ENCODE measurements at places on chromosomes 11 and 22.

DNA sequence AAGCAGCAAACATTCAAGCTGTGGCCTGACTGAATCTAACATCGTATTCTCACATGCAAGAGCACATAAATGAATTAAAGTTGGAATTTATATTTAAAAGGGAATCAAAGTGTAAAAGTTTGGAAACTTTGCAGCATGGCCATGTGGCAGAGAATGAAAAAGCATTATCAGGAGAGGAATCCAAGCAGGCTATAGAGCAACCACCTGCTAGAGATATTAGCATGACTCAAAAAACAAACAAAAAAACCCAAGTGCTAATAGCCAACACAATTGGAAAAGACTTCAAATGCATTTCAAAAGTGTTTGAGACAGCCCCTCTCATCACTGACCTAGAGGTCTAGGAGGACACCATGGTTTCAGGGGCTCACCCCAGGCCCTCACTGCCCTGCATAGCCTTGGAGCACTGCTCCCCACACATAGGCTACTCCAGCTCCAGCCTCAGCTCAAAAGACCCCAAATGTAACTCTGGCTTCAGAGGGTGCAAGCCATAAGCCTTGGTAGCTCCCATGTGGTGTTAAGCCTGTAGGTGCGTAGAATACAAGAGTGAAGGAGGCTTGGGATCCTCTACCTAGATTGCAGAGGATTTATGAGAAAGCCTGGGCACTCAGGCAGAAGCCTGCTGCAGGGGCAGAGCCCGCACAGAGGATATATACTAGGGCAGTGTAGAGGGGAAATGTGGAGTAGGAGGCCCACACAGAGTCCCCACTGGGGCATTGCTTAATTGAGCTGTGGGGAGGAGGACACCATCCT is 1.7 kb upstream of the KRTAP5-7 start:
- no peak for DNase-seq

- no peak for DNase-seq
Measured at GRCh38 chr11:65362966-65363365, 8.4 kb downstream of the TIGD3 start.

DNA sequence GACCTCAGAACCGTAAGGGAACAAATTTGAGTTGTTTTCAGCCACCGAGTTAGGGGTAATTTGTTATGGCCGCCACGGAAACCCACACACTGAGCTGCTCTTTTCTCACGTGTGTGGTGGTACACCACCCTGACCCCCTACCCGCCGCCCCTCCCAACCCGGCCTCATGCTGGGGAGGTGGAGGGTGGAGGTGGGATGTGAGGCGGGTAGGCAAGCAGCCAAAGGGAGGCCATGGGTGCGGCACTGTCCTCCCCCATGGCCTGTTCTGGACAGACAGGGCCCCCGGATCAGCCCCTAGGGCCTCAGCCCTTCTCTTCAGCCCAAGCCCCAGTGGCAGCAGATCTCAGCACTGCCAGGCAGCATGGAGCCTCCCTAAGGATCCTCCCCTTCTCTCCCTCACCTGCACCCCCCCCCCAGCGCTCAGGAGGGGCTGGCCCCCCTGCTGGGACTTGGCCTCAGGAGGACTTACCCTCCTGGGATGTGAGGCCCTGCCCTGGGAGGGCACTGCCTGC is 7.9 kb downstream of the PRR5 start:
- no peak for DNase-seq

- no peak for DNase-seq
Measured at GRCh38 chr22:17829695-17830042, 55.4 kb upstream of the BID start.

DNA sequence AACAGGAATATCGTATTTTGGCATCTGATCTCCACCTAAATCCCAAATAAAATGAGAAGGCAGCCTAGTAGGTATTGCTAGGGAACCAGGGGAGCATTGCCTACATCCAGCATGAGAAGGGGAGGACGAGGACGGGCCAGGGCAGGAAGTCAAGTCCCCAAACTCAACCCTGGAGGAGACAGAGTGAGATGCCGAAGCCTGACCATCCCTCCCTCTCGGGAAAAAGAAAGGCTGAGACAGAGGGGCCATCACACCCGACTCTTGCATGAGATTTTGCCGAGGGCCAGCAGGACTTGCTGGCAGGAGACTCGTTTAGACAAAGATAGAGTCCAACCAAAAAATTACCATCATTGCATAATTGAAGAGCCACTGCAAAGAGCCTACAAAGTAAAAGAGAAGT is 50.2 kb upstream of the SPATA19 start:
- DNase-seq: no peak

- DNase-seq: no peak
Measured at GRCh38 chr11:86446163-86446923, 71.7 kb downstream of the CCDC81 start.

- DNase-seq: no peak
Measured at GRCh38 chr11:130866831-130867230, 49.4 kb downstream of the SNX19 start.

GRCh38 chr11:75347781-75348566 is 3.5 kb downstream of the ARRB1 start:
- peak; percentile 41 for DNase-seq

DNA sequence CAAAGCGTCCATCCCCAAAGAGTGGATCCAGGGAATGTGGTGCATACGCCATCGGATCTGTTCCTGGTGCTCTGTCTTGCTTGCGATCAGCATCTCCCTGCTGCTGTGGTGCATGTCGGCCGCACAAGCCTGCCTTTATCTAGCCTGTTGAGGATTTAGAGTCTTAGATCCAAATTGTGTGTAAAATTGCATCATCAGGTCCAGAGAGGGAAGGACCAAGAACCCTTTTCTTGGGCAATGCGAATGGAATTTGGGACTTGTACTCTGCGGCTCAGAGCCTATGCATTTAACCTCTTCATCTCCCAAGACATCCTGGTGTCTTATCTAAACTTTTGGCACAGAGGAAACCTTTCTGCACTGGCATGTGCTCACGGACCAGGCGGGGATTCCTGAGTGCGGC is 1238.7 kb downstream of the TBC1D22A start:
- no peak for DNase-seq

- no peak for DNase-seq
Measured at GRCh38 chr22:17780741-17781318, 6.6 kb upstream of the BID start.

- no peak for DNase-seq
Measured at GRCh38 chr22:43302531-43303041, 40.6 kb downstream of the SCUBE1 start.

GRCh38 chr22:50357756-50358155 is 14.6 kb downstream of the PPP6R2 start:
- DNase-seq: no peak

GRCh38 chr11:67493548-67494370 is 10.9 kb downstream of the AIP start:
- DNase-seq: no peak

GRCh38 chr11:112725636-112726035 is 235.6 kb upstream of the NCAM1 start:
- no peak for DNase-seq

- no peak for DNase-seq
Measured at GRCh38 chr11:57461841-57462489, 1.6 kb downstream of the RTN4RL2 start.

DNA sequence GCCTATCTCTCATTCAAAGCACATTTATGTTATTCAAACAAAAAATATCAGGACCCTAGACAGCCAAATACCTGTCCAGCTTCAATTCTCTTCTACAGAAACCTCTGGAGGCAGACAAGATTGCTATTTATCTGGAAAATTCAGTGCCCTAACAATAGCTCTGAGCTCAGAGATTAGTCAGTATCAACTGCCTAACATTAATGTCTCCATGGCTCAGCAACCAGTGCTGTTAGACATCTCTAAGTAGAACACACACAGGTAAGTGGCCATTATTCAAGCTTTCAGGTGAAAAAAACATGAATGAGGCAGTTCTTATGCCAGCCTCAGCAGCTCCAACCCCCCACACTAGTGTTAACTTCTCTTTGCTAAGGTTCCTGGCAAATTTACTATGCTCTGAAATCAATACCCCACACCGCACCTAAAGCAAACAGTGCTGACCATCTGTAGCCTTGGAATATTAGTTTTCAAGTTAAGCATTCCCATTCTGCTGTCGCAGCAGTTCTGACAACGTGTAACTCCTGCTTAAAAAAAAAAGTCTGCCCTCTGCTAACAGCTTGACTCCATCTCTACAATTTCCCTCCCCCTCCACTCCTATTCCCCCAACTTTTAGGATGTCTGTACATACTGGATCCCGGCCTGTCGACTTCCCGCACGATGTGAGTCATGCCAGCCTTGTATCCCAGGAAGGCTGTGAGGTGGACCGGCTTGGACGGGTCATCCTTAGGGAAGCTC is 1.5 kb downstream of the RPL3 start:
- DNase-seq: no peak

DNA sequence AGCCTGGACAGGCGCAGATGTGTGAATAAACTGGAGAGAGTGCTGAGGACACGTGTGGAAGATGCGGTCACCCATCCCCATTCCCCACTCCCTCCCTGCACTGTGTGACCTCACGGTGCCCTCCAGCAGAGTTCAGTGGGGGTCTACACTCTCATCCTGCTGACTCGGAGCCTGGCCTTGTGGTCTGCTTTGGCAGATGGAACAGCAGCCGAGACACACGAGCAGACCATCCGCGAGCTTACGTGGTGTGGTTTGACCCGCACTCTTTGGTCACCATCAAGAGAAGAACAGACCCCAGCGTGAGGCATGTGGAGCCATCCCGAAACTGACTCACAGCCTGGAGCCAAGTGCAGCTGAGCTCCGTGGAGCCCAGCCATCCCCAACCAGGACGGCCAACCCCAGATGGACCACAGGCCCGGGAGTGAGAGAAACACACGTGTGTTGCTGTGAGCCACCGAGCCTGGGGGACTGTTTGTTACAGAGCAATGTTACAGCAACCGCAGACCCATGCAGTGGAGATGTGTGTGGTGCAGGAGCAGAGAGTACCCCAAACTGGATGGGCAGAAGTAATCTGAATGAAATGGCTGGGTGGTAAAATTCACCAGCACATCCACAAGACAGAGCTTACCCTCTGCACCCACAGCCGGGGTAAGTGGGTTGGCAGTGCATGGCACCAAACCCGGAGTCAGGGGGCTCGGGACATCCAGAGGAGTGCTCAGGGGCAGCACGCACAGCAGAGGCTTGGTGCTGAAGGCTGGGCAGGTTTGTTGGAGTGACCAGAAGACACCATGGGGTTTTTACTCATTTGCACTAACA is 90.7 kb downstream of the RTL6 start:
- no peak for DNase-seq

DNA sequence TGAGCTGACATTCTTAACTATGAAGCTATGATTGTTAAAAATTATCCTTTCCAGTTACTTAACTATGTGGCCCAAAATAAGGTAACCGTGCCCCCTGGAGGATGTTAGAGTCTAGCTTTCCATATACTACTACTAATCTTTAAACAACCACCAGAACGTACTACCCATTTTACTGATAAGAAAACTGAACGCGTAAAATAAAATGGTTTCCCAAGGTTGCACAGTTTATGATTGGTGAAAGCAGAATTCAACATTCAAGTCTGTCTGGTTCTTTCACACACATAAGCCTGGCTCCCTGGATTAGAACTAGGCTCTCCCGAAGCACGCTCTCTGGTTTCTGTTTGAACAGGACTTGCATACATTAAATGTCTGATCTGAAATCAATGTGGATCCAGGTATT is 437.8 kb upstream of the CCDC90B start:
- DNase-seq: peak; percentile 21

DNA sequence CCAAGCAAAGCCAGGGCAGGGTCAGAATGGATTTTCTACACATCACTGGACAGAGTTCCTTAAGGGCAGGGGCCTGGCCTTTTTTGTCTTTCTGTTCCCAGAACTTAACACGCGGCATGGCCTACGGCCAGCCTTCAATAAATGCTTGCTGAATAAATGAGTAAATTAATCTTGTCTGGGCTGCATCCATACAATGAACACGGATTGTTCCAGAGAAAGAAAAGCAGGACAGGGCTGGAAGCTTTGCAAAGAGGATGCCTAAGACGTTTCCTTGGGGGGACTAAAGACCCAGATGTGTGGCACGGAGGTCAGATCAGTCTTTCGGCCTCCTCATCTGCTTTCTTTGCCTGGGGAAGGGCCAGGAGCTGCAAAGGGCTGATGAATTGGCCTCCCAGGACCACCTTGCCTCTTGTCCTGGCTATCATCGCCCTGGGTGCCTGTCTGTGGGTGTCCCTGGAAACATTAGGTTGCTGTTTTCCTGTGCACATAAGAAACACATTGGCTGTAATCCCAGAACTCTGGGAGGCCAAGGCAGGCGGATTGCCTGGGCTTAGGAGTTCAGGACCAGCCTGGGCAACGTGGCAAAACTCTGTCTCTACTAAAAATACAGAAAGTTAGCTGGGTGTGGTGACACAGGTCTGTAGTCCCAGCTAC is 20.8 kb upstream of the RFPL3 start:
- DNase-seq: no peak

GRCh38 chr11:123100379-123101085 is 38.6 kb upstream of the HSPA8 start:
- DNase-seq: no peak

- DNase-seq: no peak
Measured at GRCh38 chr11:18563090-18563730, 25.3 kb downstream of the UEVLD start.

DNA sequence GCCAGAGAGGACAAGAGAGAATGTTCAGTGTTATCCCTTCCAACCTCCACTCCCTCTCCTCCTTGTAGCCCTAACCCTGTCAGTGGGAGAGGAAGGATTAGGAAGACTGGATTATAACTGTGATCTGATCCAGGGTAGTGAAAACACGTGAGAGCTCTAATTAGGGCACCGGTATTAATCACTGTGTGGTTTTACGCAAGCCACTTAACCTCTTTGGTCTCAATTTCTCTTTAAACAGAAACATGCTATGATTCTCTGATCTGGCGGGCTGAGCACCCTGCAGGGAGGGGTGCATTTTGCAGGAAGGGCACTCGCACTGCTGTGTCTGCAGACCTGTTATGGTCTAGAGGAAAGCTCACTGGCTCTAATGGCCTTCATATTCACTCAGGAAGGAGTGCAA is 11.5 kb downstream of the RPL27A start:
- DNase-seq: no peak

GRCh38 chr22:49368221-49368975 is 459.3 kb downstream of the BRD1 start:
- no peak for DNase-seq

DNA sequence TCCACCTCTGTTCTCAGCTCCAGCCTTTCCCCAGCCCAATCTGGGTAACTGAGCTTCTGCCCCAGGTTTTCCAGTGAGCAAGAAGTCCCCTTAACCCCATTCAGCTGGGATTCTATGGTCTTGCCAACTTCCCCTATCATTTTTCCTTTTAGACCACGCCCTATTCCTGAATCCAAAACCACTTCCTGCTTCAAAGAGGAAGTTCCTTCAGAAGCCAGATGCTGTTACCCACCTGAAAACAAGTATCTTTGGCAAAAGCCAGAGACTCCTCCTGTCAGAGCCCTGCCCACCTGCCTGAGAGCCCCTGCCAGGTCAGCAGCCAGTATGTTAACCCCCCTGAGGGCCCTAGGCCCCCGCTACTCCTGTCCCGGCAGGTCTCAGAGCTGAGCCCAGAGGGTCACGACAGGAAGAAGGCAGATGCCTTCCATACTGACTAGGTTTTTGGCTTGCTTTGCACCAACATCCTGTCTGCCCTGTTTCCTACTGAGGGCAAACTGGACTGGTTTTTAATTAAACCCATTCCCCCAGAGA is 20.3 kb upstream of the MICAL2 start:
- no peak for DNase-seq

Measured in amniotic stem cell (primary cell).